ENCODE measurements at places on chromosomes 2 and 18.

- DNase-seq: no peak
These were observed 167.1 kb downstream of the RAB3GAP1 start for GRCh38 chr2:135219226-135219625.

DNA sequence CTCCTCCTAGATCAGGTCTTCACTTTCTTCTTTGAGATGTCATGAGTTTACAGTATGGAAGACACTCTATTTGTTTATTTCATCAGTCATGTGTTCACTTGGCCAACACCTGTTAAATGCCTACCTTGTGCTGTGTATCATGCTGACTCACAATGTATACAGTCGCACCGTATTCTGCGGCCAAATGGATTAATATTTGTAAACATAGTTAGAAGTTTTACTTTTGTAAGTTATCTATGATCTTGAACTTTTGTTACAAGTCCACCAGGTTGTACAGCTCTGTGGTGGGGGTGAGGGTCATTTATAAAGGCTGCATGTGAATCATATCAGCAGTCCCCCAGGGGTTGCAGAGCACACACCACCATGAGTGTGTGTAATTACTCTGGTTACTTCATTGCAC is 408.7 kb upstream of the NRP2 start:
- DNase-seq: no peak

- no peak for DNase-seq
These were observed 599 bp downstream of the ADAM23 start for GRCh38 chr2:206443735-206444527.

DNA sequence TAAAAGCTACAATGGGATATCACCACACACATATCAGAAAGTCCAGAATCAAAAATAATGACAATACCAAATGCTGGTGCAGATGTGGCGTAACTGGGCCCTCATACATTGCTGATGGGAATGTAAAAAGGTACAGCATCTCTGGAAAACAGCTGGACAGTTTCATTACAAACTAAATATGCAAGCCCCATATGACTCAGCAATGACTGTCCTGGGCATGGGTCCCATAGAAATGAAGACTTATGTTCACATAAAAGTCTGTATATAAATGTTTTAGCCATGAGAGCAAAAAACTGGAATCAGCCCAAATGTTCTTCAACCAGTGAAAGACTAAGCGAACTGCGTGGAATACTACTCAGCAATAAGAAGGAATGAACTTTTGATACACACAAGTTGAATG is 56.7 kb downstream of the ALPK2 start:
- DNase-seq: no peak

GRCh38 chr2:111042772-111043771 is 77.6 kb upstream of the BCL2L11 start:
- no peak for DNase-seq

GRCh38 chr2:241842067-241842415 is 16.7 kb downstream of the PDCD1 start:
- DNase-seq: no peak

GRCh38 chr2:105376789-105377240 is 22.0 kb downstream of the FHL2 start:
- DNase-seq: no peak

GRCh38 chr2:196971574-196972279 is 45.2 kb upstream of the PGAP1 start:
- DNase-seq: no peak

GRCh38 chr2:57450170-57450569 is 596.4 kb upstream of the VRK2 start:
- DNase-seq: no peak
